ENCODE measurements at places on chromosomes 3 and 15. TPM values are rescaled to one million over a fixed set of nuclear protein-coding genes. Genes with fewer than 3 reads are reported as not detected.

Gene PLCL2
- 0.85 TPM for total RNA-seq

Gene RFX7
- 17.8 TPM for total RNA-seq

GRCh38 chr15:55250392-55250791 lies 39.2 kb downstream of the RAB27A start:
- H3K27ac ChIP-seq, result no peak overlapping the region
- no peaks in the 10 kb centered on the region for H3K27me3 ChIP-seq
- DNase-seq, result no peak
- no peak overlapping the region for H3K4me3 ChIP-seq
- H3K4me1 ChIP-seq, result peaks cover 8% of the 10 kb centered on the region
- peaks cover 2% of the 10 kb centered on the region for H3K36me3 ChIP-seq

- no peaks in the 10 kb centered on the region for H3K27me3 ChIP-seq
- peaks cover 56% of the 10 kb centered on the region for H3K4me1 ChIP-seq
- peak overlapping the region; percentile 80 for H3K27ac ChIP-seq
Measured at GRCh38 chr3:57592306-57592705, 4.8 kb downstream of the ARF4 start.

DNA sequence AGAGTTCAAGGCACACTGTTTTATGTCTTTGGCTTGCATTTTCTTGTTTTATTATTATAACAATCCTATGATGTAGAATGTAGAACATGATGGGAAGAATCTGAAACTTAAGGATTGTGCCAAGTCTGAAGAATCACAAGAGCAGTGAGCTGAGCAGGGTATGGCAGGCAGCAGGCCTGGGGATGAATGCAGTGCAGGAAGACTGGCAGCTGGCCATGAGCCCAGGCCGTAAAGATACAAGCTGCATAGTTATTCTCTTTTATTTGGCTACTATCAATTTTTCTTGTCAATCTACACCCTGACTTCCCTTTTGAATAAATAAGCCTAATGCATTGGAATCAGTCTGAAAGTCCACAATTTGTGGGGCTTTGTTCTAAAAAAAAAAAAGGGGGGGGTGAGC lies 89.6 kb upstream of the ARPP21 start:
- no peaks in the 10 kb centered on the region for H3K27me3 ChIP-seq
- H3K4me1 ChIP-seq, result peaks cover 20% of the 10 kb centered on the region
- H3K36me3 ChIP-seq, result no peaks in the 10 kb centered on the region
- DNase-seq, result no peak
